ENCODE measurements at places on chromosomes 1 and 21.
A peak's percentile ranks its signal among the peaks of the same experiment; 100 is the strongest.

GRCh38 chr1:22729912-22730311, 19.3 kb downstream of the EPHB2 start:
- no peak for DNase-seq

- DNase-seq, result no peak
Observed at GRCh38 chr1:14413819-14414490, 184.5 kb upstream of the KAZN start.

DNA sequence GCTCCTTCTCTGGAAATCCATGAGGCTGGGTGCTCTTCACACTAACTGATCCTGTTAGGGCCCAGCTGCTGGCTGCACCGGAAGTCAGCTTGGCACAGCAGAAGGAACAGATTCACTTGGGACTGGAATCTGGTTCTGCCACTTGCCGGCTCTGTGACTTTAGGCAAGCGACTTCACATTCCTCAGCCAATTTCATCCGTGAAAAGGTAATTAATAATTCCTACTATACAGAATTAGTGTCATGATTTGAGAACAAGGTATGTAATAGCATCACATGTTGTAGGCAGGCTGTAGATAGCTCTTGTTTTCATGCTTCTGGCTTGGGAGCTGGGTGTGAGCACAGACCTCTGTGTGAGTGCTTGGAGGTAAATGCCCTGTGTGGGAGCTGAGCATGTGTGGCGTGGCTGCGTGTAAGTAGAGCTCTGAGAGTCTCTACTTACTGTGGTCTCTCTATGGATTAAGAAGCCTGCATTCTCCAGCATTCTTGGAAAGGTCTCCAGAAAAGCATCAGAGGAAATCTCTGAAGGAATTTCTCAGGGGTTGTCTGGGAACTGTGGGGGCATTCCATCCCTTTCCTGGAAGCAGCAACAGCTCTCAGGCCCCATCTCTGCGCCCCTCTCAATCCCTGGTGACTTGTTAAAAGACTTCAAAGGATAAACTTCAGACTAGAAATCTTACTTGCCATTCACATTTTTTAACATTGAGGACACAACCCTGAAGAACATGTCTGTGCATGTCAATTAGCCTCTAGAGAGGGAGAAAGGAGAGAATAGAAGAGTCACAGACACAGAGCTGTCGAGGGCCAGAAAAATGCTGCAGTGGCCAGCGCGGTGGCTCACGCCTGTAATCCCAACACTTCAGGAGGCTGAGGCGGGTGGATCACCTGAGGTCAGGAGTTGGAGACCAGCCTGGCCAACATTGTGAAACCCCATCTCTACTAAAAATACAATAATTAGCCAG, 47.7 kb upstream of the PPM1J start:
- DNase-seq, result peak; percentile 9

- peak; percentile 61 for DNase-seq
Observed at GRCh38 chr1:36703526-36704208, 221.0 kb upstream of the CSF3R start.

GRCh38 chr1:168084396-168085231, 52.1 kb downstream of the GPR161 start:
- DNase-seq, result peak; percentile 12

DNA sequence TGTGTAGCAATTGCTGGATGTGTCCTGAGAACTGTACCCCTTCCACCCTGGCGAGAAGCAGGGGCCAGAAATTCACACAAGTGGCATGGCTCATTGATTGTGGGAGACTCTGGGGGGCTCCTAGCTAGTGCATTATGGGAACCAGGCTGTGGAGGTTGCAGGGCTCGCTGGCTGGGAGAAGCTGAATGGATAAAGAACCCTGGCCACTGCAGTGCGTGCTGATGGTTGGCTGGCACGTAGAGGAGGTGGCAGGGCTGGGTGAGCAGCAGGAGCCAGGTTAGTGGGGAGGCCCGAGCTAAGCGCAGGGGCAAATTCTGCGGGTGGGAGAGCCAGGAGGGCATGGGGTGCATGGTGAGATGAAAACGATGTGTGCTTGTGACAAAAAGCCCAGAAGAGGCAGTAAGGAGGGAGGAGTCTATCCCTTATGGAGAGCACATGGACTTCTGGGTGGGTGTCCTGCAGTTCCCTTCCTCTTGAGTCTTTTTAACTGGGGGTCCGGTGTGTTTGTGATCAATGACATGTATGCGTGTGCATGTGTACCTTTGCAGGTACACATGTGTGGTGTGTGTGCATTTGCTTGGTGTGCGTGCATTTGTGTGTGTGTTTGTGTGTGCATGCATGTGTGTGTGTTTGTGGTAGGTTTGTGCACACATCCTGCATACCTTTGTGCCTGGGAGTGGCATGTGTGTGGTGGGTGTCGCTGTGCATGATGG, 3.6 kb downstream of the GUK1 start:
- no peak for DNase-seq

GRCh38 chr1:154463512-154463990, 38.5 kb upstream of the TDRD10 start:
- no peak for DNase-seq

DNA sequence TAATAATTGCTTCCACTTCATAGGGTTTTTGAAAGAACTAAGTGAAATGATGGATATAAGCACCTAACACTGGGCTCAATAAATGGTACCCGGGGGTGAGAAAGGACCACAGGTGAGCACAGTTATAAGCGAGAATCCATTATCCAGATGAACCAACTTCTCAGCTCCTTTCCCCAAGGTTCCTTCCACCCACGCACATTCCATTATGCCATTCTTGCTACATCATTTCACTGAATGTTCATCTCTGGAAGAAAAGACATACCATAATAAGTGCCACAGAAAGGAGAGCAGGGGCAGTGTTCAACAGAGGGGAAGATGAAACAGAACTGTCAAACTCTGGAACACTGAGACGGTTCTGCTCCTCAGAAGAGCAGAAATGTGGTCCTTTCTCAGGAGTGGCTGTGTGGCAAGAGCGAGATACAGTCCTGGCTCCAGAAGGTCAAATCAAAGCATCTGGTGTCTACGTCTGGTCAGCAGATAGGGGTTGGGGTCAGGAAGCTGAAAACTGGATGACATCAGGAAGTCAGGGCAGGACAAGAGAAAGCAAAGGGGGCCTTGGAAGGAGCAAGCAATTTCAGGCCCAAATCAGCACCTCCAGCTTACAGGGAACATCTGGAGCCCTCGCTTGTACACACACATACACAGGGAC, 255.4 kb upstream of the TMEM51 start:
- no peak for DNase-seq

DNA sequence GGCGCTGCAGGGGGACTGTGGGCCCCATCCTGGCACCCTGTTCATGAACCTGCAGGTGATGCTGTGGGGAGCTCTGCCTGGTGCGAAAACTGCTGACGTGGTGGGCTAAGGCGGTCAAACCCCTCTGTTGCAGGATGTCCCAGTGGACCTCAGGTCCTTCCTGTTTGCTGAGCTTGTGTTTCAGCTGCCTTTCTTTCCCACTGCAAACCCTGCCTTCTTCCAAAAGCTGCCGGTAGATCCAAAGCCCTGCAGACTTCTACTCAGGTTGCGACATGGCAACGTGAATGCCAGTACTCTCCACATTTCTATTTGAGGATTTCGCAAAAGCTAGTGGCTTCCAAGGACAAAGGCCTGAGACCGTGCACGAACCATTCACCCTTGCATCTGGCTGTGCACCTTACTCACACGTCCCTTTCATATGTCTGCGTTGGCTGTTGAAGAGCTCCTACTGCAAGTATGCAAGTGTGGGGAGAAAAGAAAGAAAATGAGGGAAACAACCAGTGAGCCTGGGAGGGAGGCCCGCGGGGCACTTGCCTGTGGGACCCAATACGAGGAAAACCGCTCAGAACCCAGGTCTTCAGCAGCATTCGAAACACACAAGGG, 6.2 kb upstream of the RRP1 start:
- DNase-seq, result no peak

DNA sequence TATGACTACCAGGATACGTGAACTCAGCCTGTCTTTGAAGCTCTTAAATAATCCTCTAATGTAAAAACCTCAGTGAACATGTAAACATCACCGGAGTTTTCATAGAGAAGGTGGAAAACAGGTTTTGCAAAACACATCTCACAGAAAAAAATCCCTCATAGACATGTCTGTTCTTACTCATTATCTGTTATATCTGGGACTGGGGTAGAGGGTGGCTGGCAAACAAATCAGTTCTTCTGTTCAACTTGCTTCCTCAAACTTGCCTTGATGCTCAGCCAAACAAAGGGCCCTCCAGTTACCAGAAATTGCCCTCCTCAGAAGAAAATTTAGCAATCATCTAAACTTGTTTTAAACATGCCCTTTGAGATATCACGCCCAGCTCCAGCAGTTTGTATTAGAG, 66.1 kb upstream of the CXADR start:
- DNase-seq, result no peak

- no peak for DNase-seq
Observed at GRCh38 chr1:233390842-233391737, 63.6 kb downstream of the MAP3K21 start.

- DNase-seq, result peak; percentile 23
Observed at GRCh38 chr1:96596226-96596922, 125.2 kb upstream of the PTBP2 start.

- peak; percentile 30 for DNase-seq
Observed at GRCh38 chr1:114208714-114209113, 55.0 kb upstream of the SYT6 start.

- no peak for DNase-seq
Observed at GRCh38 chr1:221634606-221635005, 107.3 kb downstream of the DUSP10 start.

DNA sequence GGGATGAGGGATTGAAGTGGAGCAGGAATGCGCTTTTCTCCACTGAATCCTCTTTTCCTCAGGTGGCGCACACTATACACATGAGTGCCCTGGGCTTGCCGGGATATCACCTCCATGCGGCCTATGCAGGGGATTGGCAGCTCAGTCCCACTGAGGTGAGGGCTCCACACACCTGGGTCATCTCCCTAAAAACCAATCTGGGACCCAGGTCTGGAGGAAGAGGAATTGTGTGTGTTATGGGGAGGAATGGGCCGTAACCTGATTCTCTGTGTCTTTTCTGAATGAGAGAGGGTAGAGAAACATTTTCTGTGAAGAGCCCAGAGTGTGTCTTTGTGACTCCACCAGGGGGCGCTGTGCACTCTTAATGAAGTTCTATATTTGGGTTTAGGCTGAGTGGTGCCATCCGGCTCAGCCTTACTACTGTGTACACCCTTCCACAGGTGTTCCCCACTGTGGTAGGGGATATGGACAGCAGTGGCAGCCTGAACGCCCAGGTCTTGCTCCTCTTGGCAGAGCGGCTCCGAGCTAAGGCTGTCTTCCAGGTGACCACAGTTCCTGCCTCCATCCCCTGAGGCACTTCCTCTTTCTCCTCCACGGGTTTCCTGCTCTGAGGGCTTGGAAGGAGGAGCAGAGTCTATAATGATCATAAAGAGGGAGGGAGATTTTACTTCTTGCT, 1.5 kb downstream of the TOMM40L start:
- DNase-seq, result peak; percentile 92

- no peak for DNase-seq
Observed at GRCh38 chr1:78640462-78640861, 9.2 kb upstream of the IFI44 start.

DNA sequence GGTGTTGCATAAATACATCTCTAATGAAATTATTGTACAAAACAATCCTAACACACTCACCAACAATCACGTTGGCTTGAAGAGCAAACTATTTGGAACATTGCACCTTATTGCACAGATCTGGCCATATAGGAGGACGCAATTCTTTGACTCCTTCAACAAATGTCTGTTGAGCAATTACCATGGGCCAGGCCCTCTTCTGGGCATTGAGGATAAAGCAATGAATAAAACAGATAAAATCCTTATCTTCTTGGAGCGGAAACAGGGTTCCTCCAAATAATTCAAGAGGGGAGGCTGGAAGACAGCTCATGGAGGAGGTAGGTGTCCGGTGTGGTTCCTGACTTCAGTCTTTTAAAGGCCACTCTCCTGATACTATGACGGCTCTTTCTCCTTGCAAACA, 43.3 kb downstream of the PAX7 start:
- DNase-seq, result no peak

GRCh38 chr1:242836423-242836822, 311.9 kb upstream of the PLD5 start:
- no peak for DNase-seq

DNA sequence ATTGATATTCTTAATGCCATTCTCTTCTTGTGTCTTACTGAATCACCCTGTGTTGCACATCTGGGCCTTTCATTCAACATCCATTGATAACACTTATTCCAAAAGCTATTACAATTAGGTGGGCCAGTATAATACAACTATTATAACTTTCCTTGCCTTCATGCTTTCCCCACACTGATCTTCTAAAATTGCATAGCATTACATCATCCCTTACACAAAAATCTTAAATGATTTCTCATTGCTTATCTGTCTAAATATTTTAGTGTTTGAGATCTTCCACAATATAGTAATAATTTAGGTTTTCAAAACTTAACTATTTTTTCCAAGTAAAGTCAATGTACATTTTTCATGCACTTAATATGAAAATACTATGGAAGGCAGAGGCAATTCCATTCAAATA, 1634.1 kb downstream of the PLA2G4A start:
- no peak for DNase-seq

GRCh38 chr1:187157552-187157951, 328.8 kb downstream of the PLA2G4A start:
- no peak for DNase-seq

GRCh38 chr1:184953600-184954219, 20.6 kb downstream of the NIBAN1 start:
- DNase-seq, result no peak

DNA sequence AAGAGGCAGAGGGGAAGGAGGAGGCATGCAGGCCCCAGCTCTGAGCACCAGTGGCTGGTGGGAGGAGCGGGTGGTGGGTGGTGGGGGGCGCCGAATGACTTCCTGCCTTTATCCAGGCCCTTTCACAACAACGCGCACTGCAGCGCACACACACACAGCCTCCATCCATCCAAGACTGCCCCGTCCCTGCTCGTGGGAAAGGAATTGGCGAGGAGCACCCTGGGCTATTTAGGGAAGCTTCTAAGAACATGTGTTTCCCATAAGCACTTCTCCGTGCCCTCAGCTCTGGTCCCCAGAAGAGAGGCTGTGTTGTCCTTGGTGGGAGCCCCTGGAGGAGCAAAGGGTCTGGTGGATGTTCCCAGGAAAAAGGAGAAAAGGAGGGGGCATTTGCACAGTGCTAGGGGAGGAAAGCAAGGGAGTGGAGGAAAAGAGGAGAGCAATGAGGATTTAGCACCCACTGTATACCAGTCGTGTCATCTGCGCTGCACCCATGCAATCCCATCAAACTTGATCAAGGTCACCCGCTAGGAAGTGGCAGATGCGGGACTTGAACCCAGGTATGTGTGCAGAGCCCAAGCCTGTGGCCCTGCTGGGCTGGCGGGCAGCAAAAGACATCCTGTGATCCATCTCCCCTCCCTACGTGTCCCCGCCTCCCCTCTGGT, 28.1 kb downstream of the EPHA2 start:
- no peak for DNase-seq
